ENCODE measurements at places on chromosomes 13 and 19.

DNA sequence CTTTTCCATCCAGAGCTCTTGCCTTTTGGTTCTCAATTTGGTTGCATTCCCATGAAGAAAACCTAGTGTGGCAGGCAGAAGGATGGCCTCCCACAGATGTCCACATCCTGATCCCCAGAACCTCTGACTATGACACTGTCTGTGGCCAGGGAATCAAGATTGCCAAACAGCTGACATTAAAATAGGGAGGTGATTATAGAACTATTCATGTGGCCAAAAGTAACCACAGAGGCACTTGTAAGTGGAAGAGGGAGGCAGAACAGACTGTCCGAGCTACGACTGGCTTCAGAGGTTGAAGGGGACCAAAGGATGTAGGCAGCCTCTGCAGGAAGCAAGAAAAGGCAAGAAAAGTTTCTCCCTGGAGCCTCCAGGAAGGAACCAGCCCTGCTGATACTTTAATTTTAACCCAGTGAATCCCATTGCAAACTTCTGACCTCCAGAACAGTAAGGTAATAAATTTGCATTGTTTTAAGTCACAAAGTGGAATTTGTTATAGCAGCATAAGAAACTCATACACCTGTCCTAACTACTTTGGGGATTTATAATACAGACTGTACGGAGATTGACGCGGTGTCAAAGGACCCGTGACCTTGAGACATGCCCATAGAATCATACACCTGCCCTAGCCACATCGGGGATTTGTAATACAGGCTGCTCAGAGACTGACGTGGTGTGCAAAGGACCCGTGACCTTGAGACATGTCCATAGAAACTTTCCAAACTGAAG, 106.5 kb downstream of the ATP11A start:
- DNase-seq, result no peak

DNA sequence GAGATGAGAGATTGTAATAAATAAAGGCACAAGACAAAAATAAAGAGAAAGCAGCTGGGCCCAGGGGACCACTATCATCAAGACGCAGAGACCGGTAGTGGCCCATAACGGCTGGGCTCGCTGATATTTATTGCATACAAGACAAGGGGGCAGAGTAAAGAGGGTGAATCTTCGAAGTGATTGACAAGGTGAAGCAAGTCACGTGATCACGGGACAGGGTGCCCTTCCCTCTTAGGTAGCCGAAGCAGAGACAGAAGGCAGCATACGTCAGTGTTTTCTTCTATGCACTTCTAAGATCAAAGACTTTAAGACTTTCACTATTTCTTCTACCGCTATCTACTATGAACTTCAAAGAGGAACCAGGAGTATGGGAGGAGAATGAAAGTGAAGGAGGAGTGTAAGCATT, 4.6 kb upstream of the PRKCG start:
- no peak for DNase-seq

DNA sequence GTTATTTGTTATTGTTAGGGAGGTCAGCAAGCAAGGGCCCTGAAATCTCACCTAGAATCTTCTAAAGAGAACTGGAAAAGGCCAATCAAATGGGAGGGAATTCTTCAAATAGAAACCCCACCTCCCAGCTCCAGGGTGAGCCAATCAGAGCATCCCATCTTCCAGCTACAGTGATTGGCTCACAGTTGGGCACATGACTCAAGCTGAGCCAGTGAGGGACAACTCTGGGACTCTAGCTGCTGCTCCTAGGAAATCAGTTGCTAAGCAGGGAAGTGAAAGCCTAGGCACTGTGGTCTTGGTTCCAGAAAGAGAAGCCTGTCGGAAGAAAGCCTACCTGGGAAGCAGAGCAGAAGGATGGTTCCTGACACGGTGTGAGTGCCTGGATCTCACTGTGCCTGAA, 13.4 kb downstream of the TM6SF2 start:
- no peak for DNase-seq

- peak; percentile 53 for DNase-seq
Measured at GRCh38 chr19:6481541-6482342, at the start of gene DENND1C. Gene DENND1C, minus strand, starts transcription at chr19:6481787. Its CDS starts 92 bp downstream, at chr19:6481695.

DNA sequence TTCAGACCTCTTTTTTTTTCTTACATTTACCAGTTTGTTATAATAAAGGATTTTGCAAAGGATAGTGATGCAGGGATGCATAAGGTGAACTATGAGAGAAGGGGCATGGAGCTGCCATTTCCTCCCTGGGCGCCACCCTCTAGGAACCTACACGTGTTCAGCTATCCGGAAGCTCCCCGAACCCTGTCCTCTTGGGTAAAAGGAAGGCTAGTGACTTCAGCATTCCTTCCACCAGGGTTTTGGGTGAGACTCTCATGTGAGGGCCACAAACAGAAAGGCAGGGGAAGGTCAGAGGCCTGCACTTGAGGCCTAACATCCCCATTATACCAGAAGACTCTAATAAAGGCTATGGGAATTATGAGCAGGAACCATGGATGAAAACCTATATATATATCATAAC, 57.3 kb downstream of the IFT88 start:
- no peak for DNase-seq

GRCh38 chr13:40132249-40132648, 476.8 kb downstream of the COG6 start:
- DNase-seq, result no peak

GRCh38 chr13:84994582-84994981, 804.6 kb downstream of the SLITRK6 start:
- no peak for DNase-seq

DNA sequence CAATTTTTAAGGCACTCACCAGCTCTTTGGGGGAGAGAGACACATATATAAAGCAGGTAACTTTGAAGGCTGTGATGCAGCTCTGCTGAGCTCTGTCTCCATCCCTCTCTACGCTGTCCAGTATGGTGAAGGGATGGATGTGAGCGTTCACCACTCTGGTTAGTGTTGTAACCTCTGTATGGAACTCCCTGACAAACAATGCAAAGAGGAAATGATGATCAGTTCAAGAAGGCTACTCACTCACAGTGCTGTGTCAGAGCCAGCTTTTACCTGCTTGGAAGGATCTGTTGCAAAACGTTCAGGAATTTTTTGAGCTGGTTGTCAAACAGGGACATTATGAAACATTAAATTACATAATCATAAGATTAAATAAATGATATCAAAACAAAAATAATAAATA, 90.8 kb upstream of the SLC10A2 start:
- DNase-seq, result no peak

DNA sequence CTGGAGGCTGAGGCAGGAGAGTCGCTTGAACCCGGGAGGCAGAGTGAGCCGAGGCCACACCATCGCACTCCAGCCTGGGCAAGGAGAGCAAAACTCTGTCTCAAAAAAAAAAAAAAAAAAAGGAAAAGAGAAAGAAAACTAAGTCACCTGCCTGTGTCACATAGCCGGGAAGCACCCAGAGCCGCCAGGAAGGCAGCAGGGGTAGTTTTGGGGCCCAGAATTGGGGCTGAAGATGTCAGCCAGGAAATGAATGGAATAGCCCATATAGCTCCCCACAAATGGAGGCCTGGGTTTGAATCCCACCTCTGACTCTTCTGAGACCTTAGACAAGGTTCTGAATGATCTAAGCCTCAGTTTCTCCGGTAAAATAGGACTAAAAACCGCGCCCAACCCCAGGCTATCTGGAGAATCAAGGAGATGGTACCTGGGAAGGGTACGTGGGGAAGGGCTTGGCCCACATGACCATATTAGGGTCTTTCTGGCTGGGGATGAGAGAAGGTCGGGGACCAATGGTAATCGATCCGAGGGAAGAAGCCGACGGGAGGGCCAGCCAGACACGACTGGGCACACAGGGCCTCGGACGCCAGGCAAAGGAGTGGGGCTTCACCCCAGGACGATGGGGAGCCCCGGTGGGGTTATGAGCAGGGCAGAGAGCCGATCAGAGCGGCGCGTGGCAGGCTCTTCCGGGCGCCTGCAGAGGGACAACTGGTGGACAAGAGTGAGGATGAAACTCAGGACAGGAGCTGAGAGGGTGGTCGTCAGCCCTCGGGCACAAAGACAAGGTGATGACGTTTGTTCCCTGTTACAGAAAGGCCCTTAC, 14.4 kb downstream of the CCDC124 start:
- DNase-seq, result no peak

GRCh38 chr19:10537668-10538067, 6.0 kb upstream of the ATG4D start:
- DNase-seq, result no peak

GRCh38 chr13:111346101-111346680, 25.7 kb downstream of the TEX29 start:
- no peak for DNase-seq

DNA sequence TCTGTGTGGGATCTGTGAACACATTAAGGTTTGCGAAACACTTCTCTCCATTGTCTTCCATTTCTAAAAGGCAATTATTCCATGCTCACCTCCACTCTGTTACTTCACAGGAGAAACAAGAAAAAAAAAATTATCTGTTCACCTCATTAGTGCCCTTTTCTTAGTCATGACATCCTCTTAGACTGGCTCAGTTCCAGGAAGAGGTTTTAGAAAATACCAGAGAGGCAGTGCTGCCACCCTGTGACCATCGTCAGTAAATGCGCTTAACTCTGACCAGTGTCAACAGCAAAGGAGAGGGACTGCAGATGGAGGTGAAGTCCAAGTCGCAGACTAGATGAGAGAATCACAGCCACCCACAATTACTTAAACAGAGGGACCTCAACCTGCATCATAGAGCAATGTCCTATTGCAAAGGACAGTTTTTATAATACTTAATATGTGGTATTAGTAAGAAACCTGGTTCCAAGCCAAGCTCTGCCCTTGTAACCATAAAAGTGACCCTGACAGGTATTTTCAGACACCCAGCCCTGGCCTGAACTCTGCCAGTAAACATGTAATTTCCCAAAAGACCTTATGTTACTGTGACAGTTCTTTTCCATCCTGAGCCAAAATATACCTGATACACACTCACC, 19.4 kb downstream of the CEACAM21 start:
- DNase-seq, result peak; percentile 45

DNA sequence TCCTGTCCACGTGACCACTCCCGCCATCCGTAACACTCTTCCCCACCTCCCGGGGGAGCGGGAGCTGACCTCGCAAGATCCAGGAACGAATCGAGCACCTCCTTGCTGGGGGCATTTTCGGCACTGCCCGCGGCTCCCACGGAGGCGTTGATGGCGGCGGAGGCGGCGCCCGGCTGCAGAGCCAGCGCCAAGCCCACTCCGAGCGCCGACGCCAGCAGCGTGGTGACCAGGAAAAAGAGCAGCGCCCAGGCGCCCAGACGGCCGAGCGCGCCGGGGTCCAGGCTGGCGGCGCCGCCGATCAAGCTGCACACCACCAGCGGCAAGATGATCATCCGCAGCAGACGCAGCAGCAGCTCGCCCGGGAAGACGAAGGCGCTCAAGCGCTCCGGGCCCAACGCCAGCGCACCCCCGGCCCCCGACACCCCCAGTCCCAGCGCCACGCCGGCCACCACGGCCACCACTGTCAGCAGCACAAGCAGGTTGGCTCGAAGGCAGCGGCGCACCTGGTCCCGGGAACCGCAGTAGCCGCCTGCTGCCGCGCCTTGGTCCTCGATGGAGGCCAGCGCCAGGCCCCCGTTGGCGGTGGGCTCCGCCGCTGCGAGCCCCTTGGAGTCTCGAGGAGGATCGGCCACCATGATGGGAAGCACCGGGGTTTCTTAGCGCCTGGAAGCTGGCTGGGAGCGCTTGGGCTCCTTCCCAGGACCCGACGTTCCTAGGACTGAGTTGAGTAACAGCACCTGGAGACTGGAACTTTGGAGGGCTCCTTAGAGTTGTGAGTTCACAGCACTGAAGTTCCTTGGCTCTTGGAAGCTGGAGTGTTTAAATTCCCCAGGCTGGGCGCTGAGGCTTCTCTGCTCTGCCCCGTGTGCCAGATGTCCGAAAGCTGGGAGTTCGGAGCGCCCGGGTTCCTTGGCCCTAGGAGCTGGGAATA, 798 bp downstream of the SLC1A5 start:
- DNase-seq, result peak; percentile 71

DNA sequence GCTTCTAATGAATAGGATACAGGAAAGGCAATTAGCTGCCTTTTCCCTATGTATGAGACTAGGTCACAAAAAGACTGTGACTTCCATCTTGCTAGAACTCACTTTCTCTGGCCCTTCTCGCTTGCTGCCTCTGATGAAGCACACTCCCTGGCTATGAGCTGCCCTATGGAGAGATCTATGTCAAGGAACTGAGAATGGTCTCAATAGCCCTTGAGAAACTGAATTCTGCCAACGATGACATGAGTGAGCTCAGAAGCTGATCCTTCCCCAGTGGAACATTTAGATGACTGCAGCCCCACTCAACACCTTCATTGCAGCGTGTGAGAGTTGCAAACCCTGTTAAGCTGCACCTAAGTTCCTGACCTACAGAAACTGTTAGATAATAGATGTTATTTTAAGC, 309.8 kb downstream of the COG6 start:
- no peak for DNase-seq

- DNase-seq, result no peak
Measured at GRCh38 chr13:25771641-25772478, 280.0 kb downstream of the SHISA2 start.

DNA sequence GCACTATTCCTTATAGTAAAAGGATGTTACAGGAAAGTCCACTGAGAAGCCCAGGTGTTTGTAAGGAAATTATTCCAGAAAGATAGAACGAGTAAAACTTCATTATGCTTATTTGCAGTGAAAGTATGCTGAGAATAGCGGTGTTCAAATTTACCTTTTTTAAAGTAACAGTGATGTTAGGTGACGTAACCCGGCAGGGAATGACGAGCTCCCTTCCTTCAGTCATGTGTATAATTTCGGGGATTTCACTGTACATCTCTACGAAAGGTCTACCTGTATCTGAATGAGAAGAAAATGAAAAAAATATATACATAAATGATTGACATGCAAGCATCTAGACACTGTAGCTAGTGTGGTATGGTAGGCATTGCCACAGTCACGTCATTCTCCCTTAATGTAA, 56.9 kb downstream of the FLT1 start:
- no peak for DNase-seq

DNA sequence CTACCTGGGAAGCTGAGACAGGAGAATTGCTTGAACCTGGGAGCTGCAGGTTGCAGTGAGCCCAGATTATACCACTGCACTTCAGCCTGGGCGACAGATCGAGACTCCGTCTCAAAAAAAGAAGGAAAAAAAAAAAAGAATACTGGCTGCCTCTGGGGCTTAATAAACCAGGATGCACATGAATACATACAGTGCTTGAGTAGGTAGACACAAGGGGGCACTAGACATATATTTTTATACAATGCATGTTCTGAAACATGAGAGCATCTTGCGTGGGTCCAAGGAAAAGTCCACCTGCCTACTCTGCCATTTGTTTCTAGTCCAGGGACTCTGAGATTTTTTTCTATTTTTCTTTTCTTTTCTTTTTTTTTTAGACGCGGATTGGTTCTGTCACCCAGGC, 31.2 kb downstream of the KEAP1 start:
- peak; percentile 41 for DNase-seq

- DNase-seq, result no peak
Measured at GRCh38 chr19:51125421-51126075, 842 bp downstream of the SIGLEC9 start.

GRCh38 chr19:17303940-17304267, 679 bp upstream of the ABHD8 start:
- no peak for DNase-seq

GRCh38 chr19:13095393-13095784, 7.3 kb downstream of the LYL1 start:
- no peak for DNase-seq

- no peak for DNase-seq
Measured at GRCh38 chr13:63025741-63026140, 1610.1 kb upstream of the PCDH20 start.

GRCh38 chr13:102192858-102193257, 209.0 kb downstream of the FGF14 start:
- DNase-seq, result no peak

Data from eye (tissue), 1 donor.